ENCODE measurements at places on chromosomes 4 and X. TPM values are rescaled to one million over a fixed set of nuclear protein-coding genes. Genes with fewer than 3 reads are reported as not detected.

GRCh38 chr4:184094532-184095159 is 123.0 kb downstream of the ENPP6 start:
- no peak for ATAC-seq

- no peak for ATAC-seq
Observed at GRCh38 chr4:123671636-123672404, 275.2 kb downstream of the SPRY1 start.

GRCh38 chr4:139912445-139912844 is 241.5 kb downstream of the MAML3 start:
- no peak for ATAC-seq

GRCh38 chr4:80008351-80008750 is 64.7 kb downstream of the ANTXR2 start:
- no peak for ATAC-seq

GRCh38 chr4:48898733-48899431 is 7.7 kb downstream of the OCIAD2 start:
- ATAC-seq: no peak

DNA sequence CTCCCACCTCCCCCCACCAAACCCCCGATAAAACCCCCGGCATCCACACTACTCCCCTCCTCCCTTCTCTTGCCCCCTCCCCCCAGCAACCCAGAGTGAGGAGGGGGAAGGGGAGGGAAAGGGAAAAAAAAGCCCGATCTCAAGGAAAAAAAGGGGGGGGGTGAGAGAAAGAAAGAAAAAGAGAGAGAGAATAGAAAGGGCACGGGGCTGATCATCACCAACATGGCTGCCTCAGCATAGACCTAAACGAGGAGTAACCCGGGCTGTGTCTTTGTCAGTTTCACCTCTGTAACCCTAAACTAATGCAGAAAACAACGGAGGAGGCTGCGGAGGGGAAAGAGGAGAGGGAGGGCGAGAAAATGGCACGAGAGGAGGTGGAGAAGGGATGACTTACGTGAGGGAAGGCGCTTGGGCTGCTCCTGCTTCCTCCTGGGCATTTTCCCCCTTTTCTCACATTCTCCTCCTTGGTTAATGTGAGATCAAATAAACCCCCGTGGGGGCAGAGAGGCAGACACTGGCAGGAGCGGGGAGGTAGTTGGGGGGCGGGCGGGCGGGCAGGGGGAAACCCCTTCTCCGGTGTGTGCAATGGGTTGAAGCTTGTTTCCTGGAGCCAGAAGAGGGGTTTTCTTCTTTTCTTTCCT is 532 bp downstream of the ZNF827 start:
- no peak for ATAC-seq

DNA sequence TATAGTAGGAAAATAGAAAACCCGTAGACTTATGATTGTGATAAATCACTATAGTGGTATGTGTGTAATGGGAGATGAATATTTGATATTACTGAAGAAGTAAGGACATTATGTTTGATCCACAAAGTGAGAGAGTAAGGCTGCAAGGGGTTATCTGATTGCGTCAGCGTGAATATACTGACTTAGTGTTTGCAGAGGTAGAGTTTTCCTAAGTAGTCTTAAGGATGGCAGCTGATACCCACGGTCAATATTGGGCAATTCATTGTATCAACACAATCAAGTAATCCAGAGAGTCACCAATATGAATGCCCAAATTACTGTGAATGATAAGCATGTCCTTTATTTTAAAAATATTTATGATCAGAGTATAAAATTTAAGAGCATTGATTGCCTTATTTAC is 83.7 kb downstream of the SPOCK3 start:
- no peak for ATAC-seq

DNA sequence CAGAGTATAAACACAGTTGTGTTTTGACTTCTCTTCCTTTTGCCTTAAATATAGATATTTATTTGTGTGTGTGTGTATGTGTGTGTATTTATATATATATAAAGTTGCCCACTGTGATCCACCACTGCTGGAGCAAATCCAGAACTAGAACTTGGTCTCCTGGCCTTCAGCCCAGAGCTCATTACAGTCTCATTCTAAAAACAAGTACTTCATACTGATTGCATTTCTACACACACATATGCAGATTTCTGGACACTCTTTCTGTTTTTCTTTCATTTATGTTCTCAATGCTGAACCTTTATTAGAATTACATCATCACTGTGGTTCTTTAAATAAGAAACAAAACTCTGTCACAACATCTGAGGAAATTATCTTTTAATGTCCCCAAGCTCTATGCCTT is 381 bp downstream of the TXK start:
- ATAC-seq: no peak

GRCh38 chr4:22970665-22971064 is 277.9 kb downstream of the GBA3 start:
- no peak for ATAC-seq

GRCh38 chr4:176306837-176307665 is 12.7 kb upstream of the SPCS3 start:
- ATAC-seq: no peak

GRCh38 chr4:88765729-88766128 is 68.1 kb upstream of the NAP1L5 start:
- peak; percentile 68 for ATAC-seq

DNA sequence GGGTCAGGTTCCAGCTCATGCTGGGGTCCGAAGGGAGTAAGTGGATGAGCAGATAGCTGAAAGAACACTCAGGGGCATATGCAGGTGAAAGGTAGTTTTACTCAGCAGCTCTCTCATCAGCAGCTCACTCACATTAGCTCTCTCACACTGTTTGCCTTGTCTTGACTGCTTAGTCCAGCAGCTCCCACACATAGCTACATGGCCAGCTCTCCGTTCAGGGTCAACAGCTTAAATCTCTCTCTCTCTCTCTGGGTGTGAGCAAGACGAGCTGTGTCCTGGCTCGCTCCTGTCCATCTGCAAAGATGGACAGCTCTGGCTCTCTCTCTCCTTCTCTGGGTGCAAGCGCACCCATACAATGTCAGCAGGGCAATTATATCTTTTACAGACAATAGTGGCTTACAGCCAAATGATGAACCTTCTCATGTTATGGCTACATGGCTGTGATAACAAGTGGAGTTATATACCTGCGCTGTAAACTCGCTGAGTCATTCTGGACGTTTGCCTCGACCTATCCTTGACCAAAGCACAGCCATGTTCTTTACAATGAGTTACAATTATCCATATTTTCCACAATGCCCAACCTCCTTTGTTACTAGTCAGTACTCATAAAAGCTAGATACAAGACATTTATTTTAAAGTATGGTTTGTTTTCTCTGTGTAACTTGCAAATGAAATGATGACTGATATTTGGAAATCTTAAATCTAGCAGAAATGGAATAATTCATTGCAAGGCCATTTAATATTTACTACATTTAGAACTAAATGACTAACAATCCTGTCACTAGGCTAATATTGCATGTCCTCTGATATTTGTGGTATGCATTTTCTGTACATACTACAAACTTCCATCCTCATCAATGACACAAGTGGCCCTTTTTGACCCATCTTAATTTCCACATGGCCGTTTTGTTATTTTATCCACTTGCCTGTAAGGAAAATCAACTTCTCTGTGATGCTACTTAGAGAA is 9.3 kb downstream of the PAPSS1 start:
- no peak for ATAC-seq

DNA sequence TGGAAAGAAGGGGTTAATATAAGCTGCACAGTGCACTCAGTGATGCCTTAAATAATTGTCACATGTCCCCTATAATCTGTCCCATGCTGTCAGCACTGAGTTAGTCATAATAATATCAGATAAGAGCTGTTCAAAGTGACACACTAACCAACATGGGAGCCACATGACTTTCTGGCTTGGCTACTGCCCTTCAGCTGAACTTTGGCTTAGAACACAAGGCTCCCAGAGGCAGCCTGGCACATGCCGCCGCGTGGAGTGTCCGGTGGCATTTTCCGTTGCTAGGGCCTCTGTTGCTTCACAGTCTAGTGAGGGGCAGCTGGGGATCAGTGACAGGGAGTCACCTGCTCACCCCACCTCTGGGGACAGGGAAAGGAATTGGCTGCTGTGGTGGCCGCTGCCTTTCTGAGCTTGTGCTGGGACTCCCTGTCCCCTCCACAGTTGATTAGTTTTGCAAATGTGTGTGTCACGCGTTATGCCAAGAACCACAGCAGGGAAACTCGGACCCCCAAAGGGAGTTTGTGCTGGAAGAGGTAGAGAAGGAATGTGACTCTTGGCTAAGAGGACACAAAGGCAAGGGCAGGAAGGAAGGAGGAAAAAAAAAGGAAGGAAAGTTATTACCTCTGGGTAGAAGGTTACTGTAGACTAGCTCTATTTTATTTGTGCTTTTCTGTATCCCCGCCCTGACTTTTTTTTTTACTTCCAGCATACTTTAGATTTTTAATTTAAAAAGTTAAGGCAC is 41.1 kb upstream of the PPARGC1A start:
- ATAC-seq: peak; percentile 44

DNA sequence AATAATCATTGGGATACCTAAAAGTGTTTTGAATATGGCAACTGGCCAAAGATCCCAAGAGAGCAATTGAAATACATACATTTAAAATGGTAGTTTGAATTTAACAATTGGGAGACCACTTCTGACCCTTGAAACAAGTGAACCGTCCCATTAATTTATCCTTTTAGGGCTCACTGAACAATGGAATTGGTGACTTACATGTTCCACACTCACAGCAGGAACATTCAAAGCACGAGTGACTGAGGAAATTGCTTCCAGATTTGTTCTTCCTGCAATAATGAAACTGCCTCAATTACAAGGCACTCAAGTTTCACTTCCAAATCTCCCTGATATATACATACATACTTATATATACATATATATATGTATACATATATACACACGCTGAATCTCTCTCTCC is 20.6 kb downstream of the SLC39A8 start:
- no peak for ATAC-seq

ADRA2C gene
- 3.6 TPM for total RNA-seq

ARHGAP4 gene
- total RNA-seq: 26.0 TPM

ZBTB49 gene
- 6.7 TPM for total RNA-seq
